ENCODE measurements at places on chromosomes 1 and 21. TPM values are rescaled to one million over a fixed set of nuclear protein-coding genes. Genes with fewer than 3 reads are reported as not detected.

- DNase-seq = no peak
Measured at GRCh38 chr1:31688233-31688918, 15.4 kb downstream of the COL16A1 start.

ERICH3 gene
- 0.29 TPM for total RNA-seq

LCE2B gene
- not detected for total RNA-seq

ARV1 gene
- total RNA-seq = 12.8 TPM

DNA sequence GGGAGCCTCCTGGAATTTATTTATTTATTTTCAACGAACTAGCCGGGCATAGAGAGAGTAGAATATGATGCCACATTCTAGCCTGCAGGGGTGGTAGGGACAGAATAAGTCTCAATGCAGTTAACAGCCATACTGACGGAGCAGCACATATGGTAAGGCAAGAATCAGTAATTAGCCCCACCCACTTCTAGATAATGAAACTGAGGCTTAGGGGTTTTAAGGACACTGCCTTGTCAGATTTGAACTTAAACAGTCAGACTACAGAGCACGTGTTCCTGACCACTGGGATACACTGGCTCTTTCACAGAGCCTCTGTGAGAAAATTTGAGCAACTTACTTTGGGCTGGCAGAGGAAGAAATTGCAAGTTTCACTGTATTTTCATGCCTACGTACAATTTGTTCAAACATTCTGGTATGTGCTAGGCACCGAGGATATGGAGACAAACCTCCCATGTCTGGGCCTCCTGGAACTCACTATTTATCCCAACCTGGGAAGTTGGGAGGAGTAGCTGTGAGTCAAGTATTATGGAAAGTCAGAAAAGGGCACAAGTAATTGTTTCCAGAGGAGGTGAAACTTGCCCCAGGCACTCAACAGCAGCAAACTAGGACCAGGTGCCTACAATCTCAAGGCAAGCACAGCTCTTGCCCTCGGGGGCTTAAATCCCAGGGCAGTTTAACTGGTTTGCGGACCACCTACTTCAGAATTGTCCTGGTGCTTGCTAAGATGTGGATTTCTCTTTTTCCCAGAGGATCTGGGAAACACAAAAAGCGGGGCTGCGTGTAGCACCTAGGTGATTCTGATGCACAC is 1.6 kb upstream of the CLIC4 start:
- no peak for DNase-seq

GRCh38 chr1:15633756-15634420 is 16.6 kb downstream of the DDI2 start:
- DNase-seq = no peak

GRCh38 chr1:17307946-17308345 is at the start of gene PADI4:
PADI4 (plus strand) TSS chr1:17308197; CDS start chr1:17308223, 26 bp downstream.
- no peak for DNase-seq

RPL11 gene
- total RNA-seq = 1,209 TPM
